Right atrium auricular region (tissue), 2 donors: ENCODE measurements at places on chromosomes 5 and 9. TPM values are rescaled to one million over a fixed set of nuclear protein-coding genes. Genes with fewer than 3 reads are reported as not detected.

DNA sequence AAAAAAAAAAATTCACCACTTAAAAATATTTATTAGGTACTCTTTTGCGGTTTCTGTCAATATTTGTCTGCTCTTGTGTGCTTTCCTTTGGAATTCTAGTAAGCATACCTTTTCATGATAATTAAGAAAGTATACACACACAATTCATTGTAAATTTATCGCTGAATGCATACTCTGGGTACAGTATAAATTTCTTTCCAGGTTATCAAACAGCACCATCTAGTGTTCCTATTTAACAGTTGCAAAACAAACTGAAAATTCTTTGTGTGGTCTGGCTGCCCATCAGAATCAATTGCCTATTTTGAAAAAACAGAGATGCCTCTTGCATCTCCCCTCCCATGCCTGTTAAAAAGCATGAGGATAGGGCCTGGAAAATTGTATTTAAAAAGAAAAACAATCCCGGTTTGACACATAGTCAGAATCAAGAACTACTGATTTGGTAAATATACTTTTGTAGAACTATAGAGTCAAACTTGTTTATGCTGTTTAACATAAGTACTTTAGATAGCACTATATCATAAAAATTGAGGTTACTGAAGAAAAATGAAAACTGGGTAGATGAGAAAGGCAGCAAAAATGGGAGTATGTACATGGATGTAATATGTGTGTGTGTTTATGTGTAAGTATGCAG, 16.2 kb downstream of the PGGT1B start:
- no peak for DNase-seq

- no peak for DNase-seq
Observed at GRCh38 chr9:132645711-132646110, 24.1 kb downstream of the DDX31 start.

DNA sequence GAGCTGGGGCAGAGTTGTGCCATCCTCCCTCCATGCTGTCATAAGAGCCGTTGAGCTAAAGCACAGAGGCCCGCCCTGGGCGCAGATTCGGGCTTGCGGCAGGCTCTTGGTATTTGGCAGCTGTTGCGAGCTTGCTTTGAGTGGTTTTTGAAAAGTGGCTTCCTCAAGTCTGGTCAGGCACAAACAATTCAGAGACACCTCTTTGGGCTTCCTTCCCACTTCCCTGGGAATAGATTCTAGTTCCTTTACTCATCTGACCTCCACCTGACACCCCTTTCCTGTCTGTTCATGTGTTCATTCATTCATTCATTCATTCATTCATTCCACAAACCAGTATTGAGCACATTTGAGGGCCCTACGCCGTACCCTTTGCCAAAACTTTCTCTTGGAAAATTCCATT, 27.4 kb downstream of the NCS1 start:
- no peak for DNase-seq

The DMGDH gene
- 1.3 TPM for total RNA-seq

DNA sequence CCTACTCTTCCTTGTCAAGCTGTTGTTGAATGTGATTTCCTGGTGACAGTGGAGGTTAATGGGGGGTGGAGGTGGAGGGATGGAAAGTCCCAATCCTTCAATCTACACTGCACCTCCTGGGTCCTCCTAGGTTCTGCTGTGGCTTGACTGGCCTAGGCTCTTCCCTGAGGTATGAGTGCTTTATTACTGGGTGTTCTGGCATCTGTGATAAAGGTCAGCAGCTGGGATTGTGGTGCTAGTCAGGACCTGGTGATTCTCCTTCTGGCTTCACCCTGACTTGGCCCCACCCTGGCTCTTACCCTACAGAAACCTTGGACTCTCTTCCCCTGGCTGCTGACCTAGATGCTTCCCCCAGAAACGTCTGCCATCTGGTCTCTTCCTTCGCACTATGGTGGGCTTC, 194.3 kb downstream of the ARHGEF28 start:
- no peak for DNase-seq

- DNase-seq = no peak
Observed at GRCh38 chr9:20023210-20023905, 234.5 kb upstream of the SLC24A2 start.

The FAM221B gene
- not detected for total RNA-seq

- DNase-seq = no peak
Observed at GRCh38 chr5:142020122-142020659, 7.4 kb upstream of the GNPDA1 start.

The SHISAL2B gene
- total RNA-seq = not detected

DNA sequence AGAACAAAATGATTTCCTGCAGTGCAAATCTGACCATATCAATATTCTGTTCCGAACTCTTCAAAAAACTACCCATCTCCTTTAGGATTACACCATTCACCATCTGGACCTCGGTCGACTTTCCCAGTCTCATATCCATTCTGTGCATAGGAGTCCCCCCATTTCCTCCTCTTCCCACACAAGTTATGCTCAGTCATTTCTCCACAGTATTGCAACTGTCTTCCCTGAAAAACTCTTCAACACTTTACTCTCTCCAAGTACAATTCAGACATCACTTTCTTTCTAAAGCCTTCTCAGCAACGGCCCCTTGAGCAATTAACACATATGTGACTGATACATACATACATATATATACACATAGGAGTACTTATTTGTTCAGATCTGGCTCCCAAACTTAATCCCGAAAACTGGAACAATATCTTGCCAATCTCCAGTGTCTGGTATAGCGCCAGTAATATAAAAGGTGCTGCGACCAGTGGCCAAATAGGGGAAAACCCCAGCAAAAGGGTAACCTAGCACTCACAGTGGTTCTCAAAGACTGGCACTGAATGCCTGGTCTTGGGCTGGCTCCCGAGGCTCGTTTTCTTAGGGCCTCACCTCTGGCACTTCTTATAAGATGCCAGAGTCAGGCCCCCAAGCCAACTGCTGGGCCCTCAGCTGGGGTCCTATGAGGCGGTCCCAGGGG, 629 bp downstream of the ZBTB26 start:
- DNase-seq = no peak

DNA sequence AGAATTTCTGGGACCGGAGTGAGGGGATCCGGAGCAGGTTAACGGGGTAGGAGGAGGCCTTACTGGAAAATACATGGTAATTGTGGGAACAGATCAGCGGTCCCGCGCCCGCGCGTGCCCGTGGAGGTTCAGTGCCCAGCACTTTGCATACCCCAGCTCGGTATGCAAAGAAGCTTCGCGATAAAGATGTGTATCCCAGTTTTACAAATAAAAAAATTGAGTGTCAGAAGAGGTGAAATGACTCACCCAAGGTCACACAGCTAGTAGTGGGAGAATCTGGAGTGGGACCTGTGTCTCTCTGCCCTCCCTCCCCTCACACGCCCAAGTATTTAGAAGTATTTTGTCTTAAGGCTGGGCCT, 967 bp downstream of the NEURL1B start:
- no peak for DNase-seq

- no peak for DNase-seq
Observed at GRCh38 chr5:65268525-65268924, 213.2 kb downstream of the ADAMTS6 start.

The TYRP1 gene
- total RNA-seq = 25.1 TPM

DNA sequence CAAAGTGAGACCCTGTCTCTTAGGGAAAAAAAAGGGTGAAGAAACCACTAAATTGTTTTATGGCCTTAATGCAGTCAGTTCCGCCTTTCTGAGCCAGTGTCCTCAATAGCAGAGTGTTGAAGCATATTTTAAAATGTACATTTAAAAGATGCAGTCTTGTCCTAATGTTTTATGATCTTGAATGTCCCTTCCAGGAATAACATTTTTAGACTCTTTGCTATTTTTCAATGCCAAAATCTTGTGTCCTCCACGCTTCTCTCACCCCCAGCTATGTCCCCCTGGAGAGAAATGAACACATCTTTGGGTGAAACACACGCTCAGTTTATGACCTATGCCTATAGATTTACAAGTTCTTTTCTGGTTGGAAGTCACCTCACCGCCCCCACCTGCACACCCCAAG, 69.8 kb downstream of the CSNK1A1 start:
- DNase-seq = no peak

The PRRX2 gene
- 1.1 TPM for total RNA-seq

The FOXE1 gene
- not detected for total RNA-seq

The NRG2 gene
- total RNA-seq = 1.8 TPM

GRCh38 chr9:68755752-68756151, 50.7 kb downstream of the PIP5K1B start:
- no peak for DNase-seq

- no peak for DNase-seq
Observed at GRCh38 chr5:4868140-4868735, 271.9 kb upstream of the ADAMTS16 start.

The ELP1 gene
- 22.1 TPM for total RNA-seq

DNA sequence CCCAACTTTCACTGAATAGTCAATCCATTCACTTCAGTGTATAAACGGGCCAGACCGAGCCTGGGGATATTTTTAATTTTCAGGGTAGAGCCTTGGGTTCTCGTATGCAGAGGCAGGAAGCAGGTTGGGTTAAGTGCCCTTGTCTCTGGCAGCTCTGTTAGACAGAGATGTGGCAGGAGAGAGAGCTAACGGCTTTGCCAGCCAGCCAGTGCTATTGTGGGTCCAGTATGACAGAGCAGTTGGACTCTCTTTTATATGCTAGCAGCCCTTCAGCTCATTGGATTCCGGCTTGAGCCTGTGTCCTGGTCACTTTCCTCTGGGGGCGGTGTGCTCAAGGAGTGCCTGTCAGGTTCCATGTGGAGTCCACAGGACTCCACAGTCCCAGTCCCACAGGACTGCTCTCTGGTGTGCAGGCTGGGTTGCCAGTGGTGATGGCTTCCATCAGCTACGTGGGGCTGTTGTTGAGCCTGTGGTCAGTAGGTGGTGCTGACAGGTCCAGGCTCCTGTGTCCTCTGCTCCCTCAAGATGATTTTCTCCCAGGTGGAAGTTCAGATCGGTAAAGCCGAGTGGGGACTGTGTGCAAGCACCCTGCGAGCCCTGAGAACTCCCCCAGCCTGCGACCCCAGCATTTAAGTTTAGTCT, 14.3 kb downstream of the CLTA start:
- no peak for DNase-seq

- DNase-seq = no peak
Observed at GRCh38 chr5:56259002-56259511, 25.9 kb upstream of the ANKRD55 start.

- no peak for DNase-seq
Observed at GRCh38 chr9:124394167-124394566, 21.1 kb downstream of the PSMB7 start.

The CLIC3 gene
- total RNA-seq = 11.8 TPM

DNA sequence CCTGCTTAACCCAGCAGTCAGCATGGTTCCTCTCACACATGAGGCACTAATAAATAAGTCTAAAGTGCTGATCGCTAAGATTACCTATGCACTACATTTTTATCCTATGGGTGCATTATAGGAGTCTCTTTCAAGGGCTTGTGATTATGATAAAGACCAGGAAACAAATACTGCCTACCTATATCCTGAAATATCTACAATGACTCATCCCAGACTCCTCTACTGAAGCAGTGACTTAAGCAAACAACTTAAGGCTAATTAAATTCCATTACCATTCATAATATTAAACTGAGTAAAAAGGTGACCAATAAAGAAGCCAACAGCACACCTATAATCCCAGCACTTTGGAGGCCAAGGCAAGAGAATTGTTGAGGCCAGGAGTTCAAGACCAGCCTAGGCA, 338.4 kb downstream of the DNAH5 start:
- DNase-seq = no peak

GRCh38 chr5:98433673-98434072, 339.8 kb upstream of the RGMB start:
- no peak for DNase-seq

The TLR4 gene
- total RNA-seq = 20.0 TPM

DNA sequence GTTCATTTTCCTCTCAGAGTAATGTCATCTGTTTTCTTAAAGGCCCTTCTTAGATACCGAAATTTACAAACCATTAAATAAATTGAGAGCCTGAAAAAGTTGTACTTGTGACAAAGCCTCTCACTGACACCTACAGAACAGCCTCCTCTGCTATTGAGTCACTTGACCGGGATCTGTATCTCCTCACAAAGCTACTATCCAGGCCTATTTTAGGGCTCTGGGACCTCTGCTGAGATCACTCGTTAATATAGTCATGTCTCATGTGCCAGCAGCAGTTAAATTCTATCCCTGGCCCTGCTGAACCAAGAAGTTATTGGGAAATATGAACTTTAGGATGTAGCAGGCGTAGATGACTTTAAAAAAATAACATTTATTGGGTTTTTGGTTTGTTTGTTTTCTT, 31.1 kb downstream of the FBXO38 start:
- no peak for DNase-seq

The IRX2 gene
- total RNA-seq = 0.83 TPM

The PLPP7 gene
- 124 TPM for total RNA-seq

The GGTA1 gene
- total RNA-seq = 11.6 TPM

- no peak for DNase-seq
Observed at GRCh38 chr9:123049589-123050222, 16.2 kb downstream of the GPR21 start.

GRCh38 chr9:7816021-7816420, 16.4 kb upstream of the DMAC1 start:
- no peak for DNase-seq

DNA sequence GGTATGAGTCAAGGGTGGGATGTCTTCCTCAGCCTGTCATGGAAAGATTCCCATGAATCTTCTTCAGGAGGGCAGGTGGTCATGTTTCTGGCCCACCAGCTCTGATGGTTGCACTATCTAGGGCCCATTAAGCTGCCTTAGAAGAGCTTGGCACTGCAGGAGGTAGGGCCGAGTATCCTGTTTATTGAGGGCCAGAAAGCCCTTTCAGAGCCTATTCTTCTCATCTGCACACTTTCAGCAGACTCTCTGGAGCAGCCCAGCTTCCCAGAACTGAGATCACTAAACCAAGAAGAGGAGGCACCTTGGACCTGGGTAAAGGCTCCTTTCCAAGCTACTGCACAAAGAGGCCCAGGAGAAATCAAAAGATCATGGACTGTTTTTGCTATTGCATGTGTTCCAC, 146.5 kb downstream of the MTX3 start:
- peak; percentile 18 for DNase-seq

DNA sequence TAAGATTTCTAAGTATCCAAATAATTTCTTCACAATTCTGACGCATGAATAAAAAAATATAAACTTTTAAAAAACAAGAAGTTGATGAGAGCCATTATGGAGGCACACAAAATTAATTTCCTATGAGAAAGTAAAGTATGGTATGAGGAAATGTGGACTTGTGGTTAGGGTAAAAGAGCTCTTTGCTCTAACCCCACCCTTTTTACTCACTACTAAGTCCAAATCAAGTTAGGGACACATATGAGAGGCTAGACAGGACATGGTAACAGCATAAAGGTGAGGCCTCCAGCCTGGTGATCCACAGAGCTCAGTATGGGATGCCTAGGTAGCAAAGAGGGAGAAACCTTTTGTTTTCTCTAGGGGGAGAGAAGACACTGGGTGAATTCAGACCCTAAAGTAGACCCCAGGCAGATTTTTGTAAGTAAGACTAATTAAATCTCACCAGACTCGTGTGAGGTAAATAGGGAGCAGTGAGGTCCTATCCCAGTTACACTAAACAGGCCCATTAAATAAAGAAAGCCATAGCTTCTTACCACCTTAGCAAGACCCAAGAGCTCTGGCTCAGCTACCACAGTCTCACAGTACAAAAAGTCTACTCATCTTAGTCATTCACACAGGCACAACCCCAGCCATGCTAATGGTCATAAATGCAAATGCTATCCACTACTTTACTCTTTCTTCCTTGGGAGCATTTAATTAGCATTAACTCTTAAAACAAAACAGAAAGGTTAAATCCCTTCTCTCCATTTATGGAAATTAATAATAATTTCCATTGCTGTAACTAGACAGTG, 42.6 kb downstream of the MLLT3 start:
- no peak for DNase-seq
